ENCODE measurements at places on chromosomes 2 and 18.

DNA sequence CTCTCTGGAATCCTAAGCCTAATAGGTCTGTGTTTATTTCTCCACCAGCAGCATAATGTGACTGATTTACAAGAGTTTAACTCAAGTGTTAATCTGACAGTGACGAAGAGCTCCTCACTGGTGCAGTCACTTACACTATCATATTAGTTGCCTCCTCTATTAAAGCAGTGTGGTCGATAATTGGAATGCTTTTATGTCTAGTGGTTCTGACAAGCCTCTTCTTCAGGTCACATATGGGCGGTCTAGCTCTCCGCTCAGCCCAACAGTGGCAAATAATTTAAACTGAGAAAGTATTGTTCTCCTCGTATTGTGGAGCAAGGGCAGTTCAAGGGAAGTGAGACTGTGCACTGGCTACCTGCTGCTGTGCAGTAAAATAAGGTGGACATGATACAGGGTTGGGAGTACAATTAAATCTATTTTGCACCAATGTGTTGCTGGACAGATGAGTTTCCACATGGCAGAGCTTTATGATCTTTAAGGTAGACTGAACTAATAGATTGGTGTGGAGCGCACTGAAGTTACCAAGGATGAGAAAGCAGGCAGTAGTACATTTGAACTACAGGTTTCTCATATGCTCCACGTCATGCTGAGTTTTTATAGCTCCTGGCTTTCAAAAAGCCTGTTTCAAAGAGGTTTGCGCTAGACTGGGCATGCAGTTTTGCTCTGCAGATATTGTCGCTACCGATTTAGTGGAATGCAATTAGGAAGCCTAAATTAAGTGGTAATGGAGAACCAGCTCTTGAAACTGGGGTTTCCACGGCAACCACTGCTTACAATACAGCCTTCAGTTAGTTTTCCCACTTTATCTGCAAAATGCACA lies 151.7 kb upstream of the POU3F3 start:
- DNase-seq = peak; percentile 50

GRCh38 chr2:216756435-216756834 lies 61.1 kb upstream of the IGFBP5 start:
- DNase-seq = no peak

- peak; percentile 17 for DNase-seq
These were observed 45.7 kb upstream of the PPP1CB start for GRCh38 chr2:28705751-28706440.

GRCh38 chr2:234587341-234588053 lies 90.6 kb upstream of the ARL4C start:
- DNase-seq = no peak

- no peak for DNase-seq
These were observed 5.6 kb upstream of the TMEM17 start for GRCh38 chr2:62511636-62512035.

All from epithelial cell of esophagus (primary cell).